ENCODE measurements at places on chromosomes 6 and 20.

DNA sequence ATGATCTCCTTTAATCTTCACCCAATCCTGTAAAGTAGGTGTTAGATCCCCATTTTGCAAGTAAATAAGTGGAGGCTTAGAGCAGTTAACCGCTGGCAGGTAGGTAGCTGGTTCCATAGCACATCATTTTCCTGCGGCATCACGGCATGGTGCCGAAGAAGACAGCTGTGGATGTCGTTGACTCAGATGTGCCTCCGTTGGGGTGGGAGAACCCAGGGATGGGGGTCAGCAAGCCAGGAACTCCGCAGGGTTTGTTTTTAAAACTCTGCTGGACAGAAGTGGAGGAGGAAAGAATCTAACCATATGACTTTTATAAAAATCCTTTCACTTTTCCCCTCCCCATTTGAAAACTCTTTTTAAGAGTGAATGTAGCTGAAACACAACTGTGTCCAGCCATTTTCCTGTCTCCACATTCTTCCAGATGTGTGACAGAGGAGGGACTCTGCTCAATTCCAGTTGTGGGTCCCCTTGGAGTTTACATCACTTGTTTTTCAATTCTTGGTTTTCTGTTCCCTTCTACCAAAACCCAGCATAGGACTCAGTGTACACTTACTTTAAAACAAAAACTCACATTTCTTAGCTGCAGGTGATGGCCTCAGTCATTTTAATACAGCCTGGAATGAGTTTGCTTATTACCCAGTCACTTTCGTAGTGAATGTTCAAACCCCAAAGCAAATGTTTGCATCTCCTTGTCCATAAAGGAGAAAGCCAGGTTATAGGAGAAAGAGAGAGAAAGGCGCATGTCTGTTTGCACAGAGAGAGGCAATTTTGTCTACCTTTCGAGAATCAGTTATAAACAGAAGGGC, 27.6 kb upstream of the PI16 start:
- no peak for DNase-seq

GRCh38 chr6:13741365-13741764, 29.7 kb upstream of the RANBP9 start:
- DNase-seq: no peak

DNA sequence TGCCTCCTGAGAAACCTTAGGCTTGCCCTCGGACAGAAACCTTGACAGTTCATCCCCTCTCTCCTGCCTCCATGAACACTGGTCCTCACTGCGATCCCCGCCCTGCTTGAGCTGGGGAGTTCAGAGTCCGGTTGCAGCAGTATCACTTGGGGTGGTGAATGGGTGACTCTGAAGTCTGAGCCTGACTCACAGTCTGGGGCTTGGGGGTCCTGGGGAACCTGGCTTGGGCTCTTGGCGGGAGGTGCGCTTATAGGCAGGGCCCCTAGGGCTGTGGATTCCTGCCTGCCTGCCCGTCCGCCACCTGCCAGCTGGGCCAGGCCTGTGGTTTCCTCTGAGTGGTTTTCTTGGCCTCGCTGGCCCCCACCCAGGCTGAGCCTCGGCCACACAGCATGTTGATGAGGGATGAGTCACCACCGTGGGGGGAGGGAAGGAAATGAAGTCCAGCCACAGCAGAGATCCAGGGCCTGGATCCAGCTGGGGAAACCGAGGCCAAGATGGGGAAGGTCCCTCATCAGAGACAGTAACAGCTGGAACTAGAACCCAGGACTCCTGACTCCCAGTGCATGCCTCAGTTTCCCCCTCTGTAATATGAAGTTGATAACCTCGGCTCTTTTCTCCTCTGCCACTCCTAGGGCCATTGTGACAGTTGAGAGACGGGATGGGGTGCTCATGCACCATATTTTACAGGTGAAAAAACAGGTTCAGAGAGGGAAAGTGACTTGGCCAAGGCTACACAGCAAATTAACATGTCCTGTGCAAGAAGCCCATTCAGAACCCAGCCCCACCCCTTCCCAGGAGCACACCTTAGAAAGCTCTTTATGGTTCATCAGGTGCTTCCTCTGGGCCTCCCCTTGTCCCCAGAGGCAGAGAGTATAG, 9.2 kb downstream of the FOXS1 start:
- peak; percentile 93 for DNase-seq

GRCh38 chr6:46888031-46888430, 33.7 kb downstream of the ADGRF5 start:
- DNase-seq: no peak

DNA sequence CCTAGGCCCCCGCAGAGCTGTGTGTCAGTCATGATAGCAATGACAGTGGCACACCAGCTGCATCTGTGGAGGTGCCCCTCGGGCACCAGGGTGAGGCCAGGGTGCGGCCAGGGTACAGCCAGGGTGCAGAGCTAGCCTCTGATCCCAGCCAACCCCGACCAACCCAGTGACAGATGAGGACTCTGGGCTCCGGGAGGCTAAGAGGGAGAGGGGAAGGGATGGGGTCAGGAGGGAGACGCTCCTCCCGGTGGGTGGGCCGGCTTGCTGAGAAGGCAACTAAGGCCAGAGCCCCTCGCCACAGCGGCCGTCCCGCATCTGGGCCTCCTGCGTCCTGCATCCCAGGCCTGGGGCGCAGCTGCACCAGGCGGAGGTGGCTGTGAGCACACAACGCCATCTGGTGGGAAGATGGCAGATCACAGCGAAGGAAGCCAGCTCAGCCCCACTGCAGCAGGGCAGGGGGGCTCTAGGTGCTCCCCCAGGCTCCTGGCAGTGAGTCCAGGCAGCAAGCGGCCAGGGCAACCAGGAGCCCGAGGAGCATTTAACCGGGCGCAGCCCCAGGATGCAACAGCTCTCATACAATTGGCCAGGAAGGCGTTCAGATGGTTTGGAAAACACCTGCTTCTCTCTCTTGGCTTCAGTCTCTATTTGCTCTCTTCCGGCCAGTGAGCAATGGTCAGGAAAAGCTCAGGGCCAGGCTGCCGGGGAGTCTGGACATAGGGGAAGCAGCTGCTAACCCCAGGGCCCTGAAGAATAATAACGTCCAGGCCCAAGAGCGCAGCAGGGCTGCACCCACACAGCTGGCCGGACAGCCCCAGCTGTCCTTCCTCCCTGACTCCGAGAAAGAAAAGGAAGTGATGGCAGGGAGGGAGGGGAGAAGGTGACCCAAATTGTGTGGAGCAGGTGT, 169.4 kb downstream of the TAF4 start:
- no peak for DNase-seq

DNA sequence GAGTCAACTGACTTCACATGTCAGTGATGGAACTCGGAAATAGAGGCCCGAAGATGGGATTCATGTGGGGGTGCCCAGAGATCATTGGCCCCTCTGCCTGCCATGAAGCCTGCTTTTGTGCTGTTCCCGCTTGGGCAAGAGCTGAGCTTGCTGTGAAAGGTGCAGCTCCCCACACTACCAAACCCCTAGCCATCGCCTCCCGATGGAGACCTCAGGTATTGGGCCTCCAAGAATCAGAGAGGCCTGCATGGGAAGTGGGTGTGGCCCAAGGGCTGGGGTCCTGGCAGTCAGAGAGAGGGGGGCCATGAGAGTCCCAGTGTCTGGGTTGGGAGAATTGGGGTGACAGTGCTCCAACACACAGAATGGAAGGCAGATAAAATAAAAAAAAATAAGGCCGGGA, 160.9 kb downstream of the SOD2 start:
- no peak for DNase-seq

DNA sequence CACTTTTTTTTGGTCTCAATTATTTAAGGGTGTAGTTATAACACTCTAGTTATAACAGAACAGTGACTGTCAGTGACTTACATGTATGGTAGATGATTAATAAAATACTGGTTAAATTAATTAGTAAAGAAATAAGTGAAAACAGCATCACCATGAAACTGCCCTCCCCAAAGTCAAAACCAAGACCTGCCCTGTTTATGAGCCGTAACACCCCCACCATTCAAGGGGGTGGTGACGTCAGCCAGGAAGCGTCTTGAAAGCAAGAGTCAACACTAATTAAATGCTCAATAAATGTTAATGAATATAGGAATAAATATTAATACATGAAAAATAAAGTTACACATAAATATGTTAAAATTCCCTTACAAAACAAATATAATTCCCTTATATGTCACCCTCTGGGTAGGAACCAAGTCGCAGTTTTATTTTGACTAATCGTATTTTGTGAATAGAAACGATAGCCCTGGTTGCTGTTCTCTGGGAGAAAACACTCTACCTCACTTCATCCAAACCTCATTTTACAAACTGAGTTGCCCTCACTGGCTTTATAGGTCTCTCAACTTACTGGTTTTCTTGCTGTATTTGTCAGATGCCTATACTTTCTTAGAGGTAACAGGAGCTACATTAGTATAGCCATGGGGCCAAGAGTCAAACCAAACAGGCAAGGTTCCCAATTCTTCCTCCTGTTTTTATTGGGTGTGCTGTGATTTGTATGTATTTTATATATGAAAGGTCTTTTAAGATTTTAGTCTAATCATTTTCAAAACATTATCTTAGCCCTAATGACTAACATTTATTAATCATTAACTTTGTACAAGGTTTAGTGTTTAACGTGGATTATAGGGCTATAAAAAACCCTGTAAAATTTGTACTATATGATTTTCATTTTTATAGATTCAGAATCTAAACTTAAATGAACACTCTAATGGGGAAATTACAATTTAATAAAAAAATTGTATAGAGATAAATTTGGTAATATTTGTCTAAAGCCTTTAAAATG, 227.9 kb upstream of the IRAK1BP1 start:
- DNase-seq: no peak

DNA sequence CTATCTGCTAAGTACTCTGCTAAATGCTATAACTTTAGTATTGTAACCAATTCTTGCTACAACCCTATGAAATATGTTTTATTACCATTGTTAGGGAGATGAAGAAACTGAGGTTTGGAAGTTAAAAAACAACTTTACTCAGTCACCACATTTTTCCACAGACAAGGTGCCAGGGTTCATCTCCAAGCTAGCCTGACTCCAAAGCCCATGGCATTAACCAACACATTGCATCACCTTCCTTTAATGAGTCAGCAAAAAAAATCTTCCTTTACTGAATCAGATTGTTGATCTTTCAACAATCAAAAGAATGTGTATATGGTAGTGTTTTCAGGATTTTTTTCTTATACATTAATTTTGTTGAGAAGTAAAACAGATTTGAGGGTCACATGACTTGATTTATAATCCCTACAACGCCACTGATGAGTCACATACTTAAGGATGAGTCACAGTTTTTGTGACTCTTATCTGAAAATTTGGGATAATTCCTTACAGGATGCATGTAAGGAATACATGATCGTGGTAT, 41.5 kb downstream of the MAN1A1 start:
- DNase-seq: no peak

GRCh38 chr6:38572186-38572813, 67.4 kb downstream of the BTBD9 start:
- no peak for DNase-seq

DNA sequence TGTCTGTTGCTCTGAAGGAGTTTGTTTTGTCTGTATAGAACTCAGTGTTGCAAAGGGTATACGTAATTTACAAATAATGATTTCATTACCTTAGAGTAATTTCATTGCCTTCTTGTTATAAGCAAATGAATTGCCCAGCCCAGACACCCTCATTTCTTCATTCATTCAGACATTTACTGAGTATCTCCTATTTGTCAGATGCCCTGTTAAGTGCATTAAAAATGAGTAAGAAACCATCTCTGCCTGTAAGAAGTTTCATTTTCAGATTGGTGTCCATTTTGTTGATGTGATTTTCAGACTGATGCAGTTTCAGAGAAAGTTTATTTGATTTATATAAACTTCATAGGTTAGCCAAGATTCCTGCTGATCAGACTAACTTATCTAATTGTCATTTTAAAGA, 429.3 kb downstream of the PHF3 start:
- no peak for DNase-seq

GRCh38 chr6:106025655-106026054, 60.5 kb upstream of the PRDM1 start:
- DNase-seq: no peak

GRCh38 chr6:111013144-111013915, 31.5 kb downstream of the RPF2 start:
- DNase-seq: no peak

- DNase-seq: no peak
Measured at GRCh38 chr20:37385176-37385575, 39.2 kb downstream of the SRC start.

GRCh38 chr6:88815491-88815890, 147.9 kb downstream of the RNGTT start:
- no peak for DNase-seq

GRCh38 chr6:66992660-66993059, 1285.6 kb upstream of the EYS start:
- DNase-seq: no peak

DNA sequence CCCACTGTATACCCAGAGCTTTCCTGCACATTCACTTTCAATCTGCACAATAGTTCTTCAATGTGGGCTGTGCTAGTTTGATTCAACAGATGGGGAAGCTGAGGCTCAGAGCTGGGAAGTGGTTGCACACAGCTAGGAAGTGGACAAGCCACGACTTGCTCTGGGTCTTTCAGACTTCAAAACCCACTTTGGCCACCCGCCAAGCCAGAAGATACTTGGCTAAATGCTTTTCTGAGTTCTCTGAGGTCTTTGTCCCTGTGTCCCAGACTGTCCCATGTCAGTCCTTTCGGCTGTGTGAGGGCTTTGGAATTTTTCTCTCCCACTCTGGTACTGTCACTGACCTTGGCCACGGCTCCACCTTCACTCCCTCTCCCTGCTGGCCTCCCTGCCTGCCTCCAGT, 10.6 kb downstream of the PDYN start:
- no peak for DNase-seq

Data from coronary artery (tissue), 2 donors.